Bronchial epithelial cell (primary cell): ENCODE measurements at places on chromosomes 16 and 17.

GRCh38 chr16:678858-679813, 1.1 kb upstream of the STUB1 start:
- no peak for DNase-seq

GRCh38 chr17:520447-521182, 168.0 kb upstream of the RPH3AL start:
- DNase-seq, result no peak

GRCh38 chr16:69253870-69254341, 57.2 kb upstream of the VPS4A start:
- no peak for DNase-seq

- no peak for DNase-seq
These were observed 5.7 kb downstream of the ENO3 start for GRCh38 chr17:4956493-4957061.

DNA sequence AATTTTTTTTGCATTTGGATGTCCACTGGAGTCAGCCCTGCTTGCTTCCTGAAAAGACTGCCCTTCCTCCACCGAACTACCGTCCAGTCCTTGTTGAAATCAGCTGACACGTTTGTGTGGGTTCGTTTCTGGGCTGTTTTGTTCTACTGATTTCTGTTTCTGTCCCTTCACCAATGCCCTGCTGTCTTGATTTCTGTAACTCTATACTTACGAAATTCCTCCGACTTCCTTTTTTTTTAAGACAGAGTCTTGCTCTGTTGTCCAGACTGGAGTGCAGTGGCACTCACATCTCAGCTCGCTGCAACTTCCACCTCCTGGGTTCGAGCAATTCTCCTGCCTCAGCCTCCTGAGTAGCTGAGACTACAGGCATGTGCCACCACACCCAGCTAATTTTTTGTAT, 8.4 kb upstream of the GAA start:
- no peak for DNase-seq

- no peak for DNase-seq
These were observed 11.7 kb downstream of the CMTM3 start for GRCh38 chr16:66616169-66616568.

- DNase-seq, result no peak
These were observed 20.0 kb downstream of the ADAMTS18 start for GRCh38 chr16:77414752-77415231.

DNA sequence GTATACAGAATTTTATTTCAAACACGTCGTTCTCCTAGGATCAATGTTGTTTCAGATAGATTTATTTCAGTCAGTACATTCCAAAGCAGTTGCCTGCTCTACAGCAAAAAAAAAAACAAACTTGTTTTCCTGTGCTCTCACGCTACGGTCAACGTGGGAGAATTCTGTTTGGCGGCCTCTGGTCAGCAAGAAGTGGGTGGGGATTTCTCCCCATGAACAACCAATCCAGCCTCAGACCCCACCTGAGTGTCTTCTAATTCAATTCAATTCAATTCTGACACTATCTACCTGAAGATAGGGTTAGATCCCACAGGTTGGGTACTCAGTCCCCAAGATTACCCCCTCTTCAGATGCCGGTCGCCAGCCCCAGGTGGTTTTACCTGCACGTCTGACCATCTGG, 22.1 kb downstream of the C17orf58 start:
- DNase-seq, result no peak

- no peak for DNase-seq
These were observed 5.5 kb downstream of the MYH1 start for GRCh38 chr17:10512856-10513255.

DNA sequence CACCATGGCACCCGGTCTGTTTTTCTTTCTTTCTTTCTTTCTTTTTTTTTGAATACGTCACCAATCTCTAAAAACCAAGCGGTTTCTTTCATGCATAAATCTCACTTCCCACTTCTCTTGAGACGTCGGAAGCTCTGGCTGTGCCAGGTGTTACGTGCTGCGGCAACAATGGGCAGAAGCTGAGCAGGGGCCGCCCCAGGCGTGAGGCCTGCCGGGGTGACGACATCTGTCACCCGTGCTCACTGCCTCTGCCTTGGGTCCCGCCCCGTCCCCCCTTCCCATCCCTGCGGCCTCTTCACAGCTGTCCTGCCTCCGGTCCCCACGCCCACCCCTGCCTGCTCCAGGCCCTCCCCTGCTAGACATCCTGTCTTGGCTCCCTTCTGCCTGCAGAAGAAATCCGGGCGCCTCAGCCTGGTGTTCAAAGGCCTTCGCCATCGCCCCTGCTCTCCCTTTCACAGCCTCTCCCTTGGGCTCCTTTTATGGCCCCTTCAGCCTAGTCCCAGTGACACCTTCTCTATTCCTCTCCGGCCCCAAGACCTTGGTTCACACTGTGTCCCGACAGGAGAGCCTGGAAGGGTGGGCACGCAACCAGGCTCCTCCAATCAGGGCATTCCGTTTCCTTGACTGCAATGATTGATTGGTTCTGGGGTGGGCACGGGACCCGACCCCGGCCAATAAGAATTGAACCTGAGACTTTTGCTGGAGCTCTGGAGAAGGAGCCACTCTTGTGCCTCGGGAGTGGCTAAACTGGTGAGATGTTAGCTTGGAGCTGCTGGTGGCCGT, 4.8 kb downstream of the P2RX1 start:
- DNase-seq, result no peak

DNA sequence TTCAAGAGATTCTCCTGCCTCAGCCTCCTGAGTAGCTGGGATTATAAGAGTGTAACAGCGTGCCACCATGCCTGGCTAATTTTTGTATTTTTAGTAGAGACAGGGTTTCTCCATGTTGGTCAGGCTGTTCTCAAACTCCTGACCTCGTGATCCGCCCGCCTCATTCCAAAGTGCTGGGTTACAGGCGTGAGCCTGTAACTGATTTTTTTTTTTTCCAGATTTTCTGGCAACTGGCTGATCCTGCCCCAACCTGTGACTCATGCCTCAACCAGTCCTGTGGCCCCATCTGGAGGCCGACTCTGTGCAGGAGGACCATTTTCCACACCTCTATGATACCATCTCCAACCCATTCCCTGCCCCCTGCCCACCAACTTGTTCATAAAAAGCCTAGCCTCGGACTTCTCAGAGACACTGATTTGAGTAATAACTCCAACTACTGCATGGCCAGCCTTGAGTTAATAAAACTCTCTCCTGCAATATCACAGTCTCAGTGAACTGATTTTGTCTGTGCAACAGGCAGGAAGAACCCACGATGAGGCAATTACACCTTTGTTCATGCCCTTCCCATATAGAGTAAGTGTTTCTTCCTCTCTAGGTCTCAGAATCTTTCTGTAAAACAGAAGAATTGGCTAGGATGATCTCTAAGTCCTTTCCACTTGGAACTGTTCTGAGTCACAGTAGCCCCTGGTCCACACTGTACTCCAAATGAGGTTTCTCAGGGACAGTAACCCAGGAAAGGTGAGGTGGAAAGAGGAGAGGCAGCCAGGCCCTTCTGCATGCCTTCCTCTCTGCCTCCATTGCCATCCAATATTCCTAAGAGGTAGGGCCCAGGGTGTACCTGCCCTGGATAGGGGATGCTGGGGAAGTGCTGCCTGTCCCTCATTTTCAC, 8.8 kb upstream of the CNOT1 start:
- peak; percentile 85 for DNase-seq

- no peak for DNase-seq
These were observed 106.2 kb downstream of the N4BP1 start for GRCh38 chr16:48503779-48504178.

GRCh38 chr16:819336-820043, 19.0 kb upstream of the GNG13 start:
- no peak for DNase-seq

DNA sequence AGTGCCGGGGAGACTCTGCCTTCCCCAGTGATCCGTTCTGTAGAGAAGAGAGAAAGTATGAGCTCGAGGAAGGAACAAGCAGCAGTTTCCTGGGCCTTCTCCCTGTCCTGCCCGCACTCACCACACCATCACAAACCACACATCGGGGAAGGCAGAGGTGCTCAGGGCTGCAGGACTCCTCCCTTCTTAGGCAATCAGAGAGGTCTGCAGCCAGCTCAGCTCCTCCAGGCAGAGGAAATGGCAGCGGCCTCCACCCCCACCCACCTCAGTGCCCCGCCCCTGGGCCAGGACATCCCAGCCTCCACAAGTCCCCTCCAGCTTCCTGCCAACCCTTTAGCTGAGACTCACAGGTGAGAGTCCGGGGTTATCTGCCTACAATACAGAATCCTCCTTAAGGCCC, 2.0 kb downstream of the ZNF319 start:
- peak; percentile 78 for DNase-seq

GRCh38 chr17:66580956-66581391, 253.9 kb upstream of the CACNG5 start:
- no peak for DNase-seq

DNA sequence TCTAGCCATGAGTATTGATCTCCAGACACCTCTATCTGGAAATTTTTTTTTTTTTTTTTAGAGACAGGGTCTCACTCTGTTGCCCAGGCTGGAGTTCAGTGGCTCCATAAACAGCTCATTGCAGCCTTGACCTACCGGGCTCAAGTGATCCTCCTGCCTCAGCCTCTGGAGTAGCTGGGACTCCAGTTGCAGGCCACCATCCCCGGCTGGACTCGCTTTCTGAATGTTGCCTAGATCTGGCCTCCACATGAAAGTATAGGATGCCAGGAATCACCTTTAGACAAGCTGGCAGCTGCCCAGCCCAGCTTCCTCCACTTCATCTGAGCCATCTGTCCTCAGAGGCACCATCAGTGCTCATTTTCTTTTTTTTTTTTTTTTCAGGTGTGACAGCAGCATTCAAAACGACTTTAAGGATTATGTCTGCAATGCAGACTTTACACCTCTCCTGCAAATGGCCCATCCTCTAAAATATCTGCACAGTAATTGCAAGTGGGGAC, 6.4 kb upstream of the PRR14 start:
- DNase-seq, result no peak

GRCh38 chr17:44350733-44351226, 5.7 kb downstream of the GRN start:
- peak; percentile 38 for DNase-seq

- DNase-seq, result no peak
These were observed 12.6 kb downstream of the CHST6 start for GRCh38 chr16:75482434-75483205.

GRCh38 chr16:58727028-58727781, 6.9 kb downstream of the GOT2 start:
- no peak for DNase-seq

- DNase-seq, result no peak
These were observed 42.2 kb downstream of the RPH3AL start for GRCh38 chr17:310111-311010.

- DNase-seq, result no peak
These were observed 27.7 kb upstream of the MYOCD start for GRCh38 chr17:12637745-12638651.

GRCh38 chr17:58595194-58595792, 80.9 kb upstream of the MTMR4 start:
- no peak for DNase-seq

DNA sequence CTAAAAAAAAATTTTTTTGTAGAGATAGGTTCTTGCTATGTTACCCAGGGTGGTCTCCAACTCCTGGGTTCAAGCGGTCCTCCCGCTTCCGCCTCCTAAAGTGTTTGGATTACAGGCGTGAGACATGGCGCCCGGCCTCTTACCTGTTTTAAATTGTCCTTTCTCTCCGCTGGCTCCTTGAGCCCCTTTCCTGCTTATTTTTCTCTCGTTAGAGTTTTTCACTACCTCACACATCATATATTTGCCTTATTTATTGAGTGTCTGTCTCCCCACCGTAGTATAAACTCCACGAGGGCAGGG, 760 bp upstream of the SEC14L5 start:
- no peak for DNase-seq

DNA sequence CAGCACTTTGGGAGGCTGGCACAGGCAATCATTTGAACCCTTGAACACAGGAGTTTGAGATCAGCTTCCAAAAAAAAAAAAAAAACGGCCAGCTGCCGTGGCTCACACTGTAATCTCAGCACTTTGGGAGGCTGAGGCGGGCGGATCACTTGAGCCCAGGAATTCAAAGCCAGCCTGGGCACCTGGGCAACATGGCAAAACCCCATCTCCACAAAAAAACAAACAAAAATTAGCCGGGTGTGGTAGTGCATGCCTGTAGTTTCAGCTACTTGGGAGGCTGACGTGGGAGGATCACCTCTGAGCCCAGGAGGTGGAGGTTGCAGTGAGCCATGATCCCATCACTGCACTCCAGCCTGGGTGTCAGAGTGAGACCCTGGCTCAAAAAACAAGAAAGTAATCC, 39.0 kb downstream of the GRB2 start:
- no peak for DNase-seq

GRCh38 chr17:418421-418751, 65.8 kb upstream of the RPH3AL start:
- DNase-seq, result no peak

- no peak for DNase-seq
These were observed 180.7 kb downstream of the BANP start for GRCh38 chr16:88131966-88132365.

- peak; percentile 1 for DNase-seq
These were observed 6.9 kb downstream of the LMF1 start for GRCh38 chr16:963913-964312.

- DNase-seq, result peak; percentile 10
These were observed 36.0 kb downstream of the OSBPL7 start for GRCh38 chr17:47785538-47786123.

- DNase-seq, result peak; percentile 40
These were observed 186.2 kb upstream of the WSCD1 start for GRCh38 chr17:5883775-5884665.

GRCh38 chr17:78890498-78890897, 12.5 kb downstream of the CEP295NL start:
- DNase-seq, result no peak

GRCh38 chr17:76531486-76532038, 5.9 kb downstream of the CYGB start:
- no peak for DNase-seq

DNA sequence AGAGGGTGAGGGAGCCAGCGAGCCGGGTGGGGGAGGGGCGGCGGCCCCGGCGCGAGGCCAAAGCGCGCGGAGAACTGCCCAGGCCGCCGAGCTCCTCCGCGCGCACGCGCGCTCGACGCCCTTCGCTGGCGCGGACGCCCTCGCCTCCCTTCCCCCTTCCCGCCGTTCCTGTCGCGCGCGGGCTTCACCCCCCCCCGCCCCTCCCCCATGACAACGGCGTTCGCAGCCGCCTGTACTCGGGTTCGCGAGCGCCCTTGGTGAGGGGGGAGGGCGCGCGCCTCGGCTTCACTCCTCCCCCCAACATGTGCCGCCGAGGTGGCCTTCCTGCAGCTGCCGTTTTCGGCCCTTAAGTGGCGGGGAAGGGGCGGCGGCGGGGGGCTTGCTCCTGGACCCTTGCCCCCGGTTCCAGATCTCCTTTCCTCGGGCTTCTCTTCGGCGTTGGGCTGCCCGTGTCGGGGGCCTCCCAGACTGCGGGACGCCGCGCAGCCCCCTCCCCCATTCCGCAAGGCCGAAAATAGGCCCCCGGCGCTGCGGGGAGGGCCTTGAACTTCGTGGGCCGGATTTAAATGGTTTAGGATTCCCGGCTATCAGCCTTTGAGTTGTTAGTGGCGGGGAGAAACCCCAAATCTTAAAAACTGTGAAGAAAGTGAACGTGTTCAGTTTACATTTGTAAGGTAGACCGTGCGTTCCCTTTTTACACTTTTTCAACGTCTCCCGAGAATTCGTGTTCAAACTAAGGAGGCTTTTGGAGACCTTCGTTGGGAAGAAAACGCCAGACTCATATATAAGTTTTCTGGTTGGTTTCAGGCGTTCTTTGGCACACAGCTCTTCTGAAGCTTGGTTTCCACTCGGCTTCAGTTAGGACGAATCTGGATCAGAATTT, 653 bp downstream of the SRRM2 start:
- DNase-seq, result peak; percentile 36
